ENCODE measurements at places on chromosomes 11 and 22. TPM values are rescaled to one million over a fixed set of nuclear protein-coding genes. Genes with fewer than 3 reads are reported as not detected.

Gene DERL3
- total RNA-seq, result 0.43 TPM

Gene MUC5AC
- not detected for total RNA-seq

Gene SYT7
- total RNA-seq, result 9.7 TPM

Gene MMP8
- total RNA-seq, result not detected

Gene OR10D3
- total RNA-seq, result under 0.01 TPM

Gene EIF3F
- 312 TPM for total RNA-seq

Data from placental pericyte (primary cell).